Activated CD8-positive, alpha-beta memory T cell treated with anti-CD3 and anti-CD28 coated beads for 1 hour (primary cell): ENCODE measurements at places on chromosomes 5 and 9.

DNA sequence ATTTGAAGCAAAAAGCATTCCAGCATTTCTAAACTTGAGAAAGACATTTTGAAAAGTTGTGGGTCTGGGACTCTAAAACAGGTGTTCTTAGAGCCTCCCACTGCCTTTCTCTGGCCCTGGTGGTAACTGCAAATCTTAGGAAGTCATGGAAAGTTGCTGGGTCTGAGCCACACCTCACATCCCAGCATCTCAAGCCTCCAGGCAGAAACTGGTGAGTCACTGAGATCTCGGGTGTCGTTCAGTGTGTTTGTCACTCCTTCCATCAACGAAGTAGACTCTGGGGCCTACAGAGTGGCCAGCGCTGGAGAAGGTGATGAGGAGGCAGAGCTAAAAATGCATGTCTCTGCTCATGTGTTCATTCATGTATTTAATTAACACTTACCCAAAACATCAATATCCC, 59.6 kb upstream of the C5orf58 start:
- no peak for DNase-seq

- no peak for DNase-seq
Measured at GRCh38 chr5:143695941-143696340, 116.0 kb upstream of the HMHB1 start.

- no peak for DNase-seq
Measured at GRCh38 chr9:130020618-130021017, 22.4 kb downstream of the FNBP1 start.

DNA sequence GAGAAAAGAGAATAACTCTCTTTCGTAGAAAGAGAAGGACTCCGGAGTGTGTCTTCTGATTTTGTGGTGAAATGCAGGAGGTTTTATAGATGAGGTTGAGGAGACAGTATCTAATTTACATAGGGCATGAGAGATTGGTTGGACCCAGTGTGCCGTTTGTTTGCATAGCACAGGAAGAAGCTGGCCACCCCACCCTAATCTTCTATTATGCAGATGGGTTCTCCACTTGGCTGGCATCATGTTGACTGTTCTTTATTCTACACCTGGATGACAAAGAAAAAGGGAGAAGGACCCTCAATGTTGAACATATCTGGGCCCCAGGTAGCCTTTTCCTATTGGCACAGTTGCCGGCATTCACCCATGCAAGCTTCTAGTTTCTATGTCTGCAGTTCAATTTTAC, 23.2 kb upstream of the MINAR2 start:
- DNase-seq, result no peak

DNA sequence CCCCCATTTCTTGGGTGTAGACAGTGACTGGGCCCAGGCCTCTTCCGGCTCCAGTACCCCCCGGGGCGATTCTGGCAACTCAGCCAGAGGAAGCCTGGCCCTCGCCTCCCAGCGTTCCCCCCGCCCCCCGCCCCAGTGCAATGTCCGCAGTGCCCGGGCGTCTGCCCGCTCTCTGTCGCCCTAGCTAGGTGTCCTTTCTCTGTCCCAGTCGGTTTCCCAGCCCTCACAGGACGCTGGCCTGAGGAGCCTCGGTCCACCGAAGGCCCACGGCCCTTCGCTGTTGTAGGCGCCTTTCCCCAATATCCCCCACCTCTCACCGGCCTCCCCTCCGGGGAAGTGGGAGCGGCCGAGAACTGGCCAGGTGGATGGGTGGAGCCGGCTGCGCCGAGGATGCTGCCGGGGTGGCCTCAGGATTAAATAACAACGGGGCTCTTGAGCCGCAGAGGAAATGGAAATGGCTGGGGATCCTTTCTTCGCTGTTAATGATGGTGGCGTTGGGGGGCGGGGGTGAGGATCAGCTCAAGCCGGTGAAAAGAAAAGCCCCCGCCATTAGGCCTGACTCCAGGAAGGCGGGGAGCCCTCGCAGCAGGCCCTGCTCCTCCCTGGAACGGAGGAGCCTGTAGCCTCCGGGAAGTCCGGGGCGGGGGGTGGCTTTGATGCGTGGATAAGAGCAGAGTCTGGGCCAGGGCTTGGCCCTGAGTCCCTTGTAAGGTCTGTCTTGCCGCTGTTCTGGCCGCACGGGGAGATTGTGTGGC, 1.1 kb upstream of the SPRY4 start:
- no peak for DNase-seq

GRCh38 chr9:89183146-89183545, 4.5 kb upstream of the SHC3 start:
- no peak for DNase-seq

DNA sequence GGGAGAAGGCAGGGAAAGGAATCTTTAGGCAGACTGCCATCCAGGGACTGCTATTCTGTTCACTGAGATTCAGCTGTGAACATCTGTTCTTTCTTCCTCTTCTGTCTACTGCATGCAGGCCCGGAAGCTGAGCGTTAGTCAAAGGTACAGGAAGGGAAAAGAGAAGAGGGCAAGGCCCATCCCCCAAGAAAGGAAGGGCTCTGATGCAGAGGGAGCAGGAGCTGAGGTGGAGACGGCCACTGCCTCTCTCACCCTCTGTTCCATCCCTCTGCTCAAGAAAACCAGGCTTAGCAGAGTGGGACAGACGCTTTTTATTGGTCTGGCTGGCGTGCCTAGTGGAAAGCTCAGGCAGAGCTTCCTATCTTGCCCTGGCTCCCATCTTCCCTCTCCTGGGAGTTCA, 57.6 kb downstream of the PFDN1 start:
- no peak for DNase-seq

DNA sequence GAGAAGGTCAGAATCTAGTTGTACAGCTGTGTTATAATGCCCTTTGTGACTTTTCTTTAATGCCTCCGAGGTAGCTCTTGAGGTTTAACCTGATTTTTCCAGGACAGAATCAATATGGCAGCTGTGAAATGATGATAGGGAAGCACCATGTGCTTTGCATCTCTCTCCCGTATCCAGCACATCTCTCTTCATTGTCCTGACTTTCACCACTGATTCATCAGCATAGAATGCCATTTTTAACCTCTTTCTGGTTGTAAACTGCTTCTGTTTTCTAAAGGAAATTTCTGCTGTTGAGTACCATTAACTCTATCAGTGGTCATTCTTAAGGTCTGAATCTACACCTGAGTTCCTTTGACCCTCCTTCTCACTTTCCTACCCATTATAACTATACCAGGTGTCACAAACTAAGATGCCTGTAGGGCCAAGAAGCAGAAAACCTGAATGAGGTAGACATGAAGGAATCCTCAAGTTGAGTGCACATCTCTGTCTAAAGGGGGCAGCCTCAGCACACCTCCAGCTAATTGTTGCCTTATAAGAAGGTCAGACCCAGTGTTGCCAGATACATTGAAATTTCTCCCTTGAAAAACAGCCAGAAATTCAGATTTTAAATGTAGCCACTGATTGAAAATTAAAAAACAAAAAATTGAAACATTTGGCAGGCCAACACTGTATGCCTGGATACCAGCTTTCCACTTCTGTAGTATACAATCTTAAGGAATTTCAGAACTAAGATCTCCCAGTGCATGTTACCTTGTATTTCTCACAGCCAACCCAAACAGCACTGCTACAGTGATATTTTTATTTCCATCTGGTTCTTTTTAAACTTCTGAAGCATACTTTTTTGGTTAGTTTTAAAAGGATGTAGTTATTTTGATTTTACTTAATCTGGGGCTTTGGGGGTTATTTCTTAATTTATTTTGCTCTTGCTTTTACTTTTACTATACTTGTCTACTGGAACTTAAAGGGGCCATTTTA, 35.8 kb upstream of the TLX3 start:
- no peak for DNase-seq

DNA sequence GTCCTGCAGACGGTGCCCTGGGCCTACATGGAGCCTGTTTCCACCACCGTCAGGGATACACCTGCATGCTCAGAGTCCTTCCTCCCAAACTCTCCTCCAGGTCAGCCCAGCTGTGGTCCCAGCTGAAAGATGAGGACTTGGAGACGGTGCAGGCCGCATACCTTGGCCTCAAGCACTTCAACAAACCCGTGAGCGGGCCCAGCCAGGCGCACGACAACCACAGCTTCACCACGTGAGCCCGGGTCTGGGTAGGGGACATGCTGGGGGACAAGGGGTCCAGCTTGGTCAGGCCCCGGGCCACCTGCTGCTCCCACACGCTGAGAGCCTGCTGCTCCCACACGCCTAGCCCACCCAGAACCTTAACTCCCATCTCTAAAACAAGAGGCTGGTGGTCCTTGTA, 16.6 kb upstream of the CARD19 start:
- DNase-seq, result no peak

GRCh38 chr9:89048616-89049015, 57.3 kb downstream of the S1PR3 start:
- no peak for DNase-seq

DNA sequence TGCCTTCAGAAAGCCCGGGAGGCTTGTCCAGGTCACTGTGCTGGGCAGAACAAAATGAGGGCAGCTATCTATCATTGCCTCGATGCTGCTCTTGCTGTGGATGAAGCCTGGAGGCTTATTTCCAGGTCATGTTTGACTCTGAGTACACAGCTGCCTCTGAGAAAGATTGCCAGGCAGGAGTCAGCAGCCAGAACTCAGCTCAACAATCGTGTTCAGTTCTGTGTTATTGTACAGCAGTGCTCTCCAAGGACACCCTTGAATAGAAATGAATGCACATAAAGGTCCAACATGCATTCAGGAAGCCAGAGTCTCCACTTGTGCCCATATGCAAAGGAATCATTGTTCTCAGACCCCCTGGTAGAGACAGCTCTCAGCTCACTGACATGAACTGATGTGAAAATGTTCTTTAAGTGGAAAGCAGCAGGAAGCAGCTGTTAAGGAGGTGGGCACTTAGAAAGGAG, 61.7 kb upstream of the ZFR start:
- no peak for DNase-seq

DNA sequence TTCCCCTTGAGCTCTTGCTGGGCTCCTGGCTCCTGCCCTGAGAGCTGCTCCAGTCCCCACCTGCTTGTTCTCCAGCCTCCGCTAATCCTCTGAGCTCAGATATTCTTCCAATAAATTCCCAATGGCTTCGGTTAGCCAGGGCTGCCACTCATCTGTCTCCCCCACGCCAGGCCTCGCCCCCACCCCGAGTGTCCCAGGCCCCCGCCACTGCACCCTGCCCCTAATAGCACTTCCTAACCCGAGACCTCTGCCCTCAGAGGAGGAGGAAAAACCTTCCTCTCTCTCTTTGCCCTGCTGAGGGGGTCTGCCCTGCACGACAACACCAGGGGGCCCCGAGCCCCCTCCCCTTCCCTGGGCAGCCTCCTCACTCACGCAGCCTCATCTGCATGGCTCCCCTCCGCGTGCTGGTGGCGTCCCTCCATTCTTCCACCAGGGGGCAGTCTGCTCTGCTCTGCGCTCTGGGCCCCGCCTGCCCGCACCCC, 5.4 kb upstream of the LCN15 start:
- no peak for DNase-seq

GRCh38 chr5:149353911-149354310, 3.9 kb upstream of the PCYOX1L start:
- DNase-seq, result no peak
